H1 (cell line): ENCODE measurements at places on chromosomes 16 and 17. TPM values are rescaled to one million over a fixed set of nuclear protein-coding genes. Genes with fewer than 3 reads are reported as not detected.

DNA sequence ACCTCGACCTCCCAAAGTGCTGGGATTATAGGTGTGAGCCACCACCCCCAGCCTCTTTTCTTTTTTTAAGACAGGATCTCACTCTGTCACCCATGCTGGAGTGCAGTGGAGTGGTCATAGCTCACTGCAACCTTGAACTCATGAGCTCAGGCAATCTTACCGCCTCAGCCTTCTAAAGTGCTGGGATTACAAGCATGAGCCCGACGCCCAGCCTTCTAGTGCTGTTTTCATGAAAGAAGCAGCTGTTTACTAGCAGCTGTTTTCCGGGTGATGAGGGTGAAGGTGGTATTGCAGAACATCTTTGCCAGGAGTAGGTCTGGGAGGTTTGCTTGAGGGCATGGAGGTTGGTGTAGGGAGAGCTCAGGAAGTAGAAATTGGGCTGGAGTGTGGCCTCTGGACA is 2.0 kb downstream of the ADCY7 start:
- no peak for DNase-seq

- no peak for DNase-seq
Measured at GRCh38 chr16:58462089-58462488, 37.9 kb upstream of the NDRG4 start.

DNA sequence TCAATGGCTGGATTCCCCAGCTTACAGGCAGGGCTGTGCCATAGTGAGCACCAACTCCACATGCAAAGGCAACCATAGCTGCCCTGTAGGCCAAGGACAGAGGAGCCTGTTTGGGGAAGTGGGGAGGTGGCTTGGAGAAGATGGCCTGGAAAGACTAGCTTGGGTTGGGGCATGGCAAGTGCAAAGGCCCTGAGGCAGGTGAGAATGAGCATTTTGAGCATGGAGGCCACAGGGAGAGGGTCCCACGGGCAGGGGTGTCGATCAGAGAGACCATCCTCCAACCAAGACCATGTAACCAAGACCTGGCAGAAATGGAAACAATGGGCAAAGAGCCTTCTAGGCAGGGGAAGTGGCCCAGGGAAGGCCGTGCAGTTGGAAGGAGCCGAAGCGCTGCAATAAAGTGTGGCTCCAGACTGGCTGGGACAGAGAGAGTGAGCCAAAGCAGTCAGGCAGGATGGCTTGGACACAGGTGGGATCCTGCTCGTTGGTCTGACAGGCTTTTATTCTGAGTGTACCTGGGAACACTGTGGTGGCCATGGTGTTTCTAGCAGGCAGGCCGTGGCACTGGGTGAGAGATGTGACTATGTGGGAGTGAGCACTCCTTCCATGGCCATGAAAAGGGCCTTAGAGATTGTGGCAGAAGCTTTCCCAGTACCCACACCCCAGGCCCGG is 24.8 kb upstream of the MPRIP start:
- no peak for DNase-seq

The NPIPB8 gene
- total RNA-seq: not detected in 2 replicates

DNA sequence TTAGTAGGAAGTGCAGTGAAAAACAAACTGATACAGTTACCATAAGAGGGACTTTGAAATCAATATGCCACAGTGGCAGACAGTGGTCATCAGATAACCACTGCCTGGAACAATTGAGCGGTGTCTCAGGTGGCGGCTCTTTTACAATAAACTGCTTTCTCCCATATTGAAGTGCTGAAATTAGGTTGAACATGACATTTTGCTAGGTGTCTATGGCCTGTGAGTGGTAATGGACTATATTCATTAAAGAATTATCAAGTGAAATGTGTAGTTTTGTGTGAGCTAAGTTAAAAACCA is 214.7 kb downstream of the RPTOR start:
- DNase-seq: no peak

- no peak for DNase-seq
Measured at GRCh38 chr16:23433261-23433920, 19.6 kb downstream of the COG7 start.

GRCh38 chr16:81384006-81384405 is 60.6 kb upstream of the CMIP start:
- no peak for DNase-seq

The IRX3 gene
- 1.6 and 2.9 TPM in 2 replicates for total RNA-seq

DNA sequence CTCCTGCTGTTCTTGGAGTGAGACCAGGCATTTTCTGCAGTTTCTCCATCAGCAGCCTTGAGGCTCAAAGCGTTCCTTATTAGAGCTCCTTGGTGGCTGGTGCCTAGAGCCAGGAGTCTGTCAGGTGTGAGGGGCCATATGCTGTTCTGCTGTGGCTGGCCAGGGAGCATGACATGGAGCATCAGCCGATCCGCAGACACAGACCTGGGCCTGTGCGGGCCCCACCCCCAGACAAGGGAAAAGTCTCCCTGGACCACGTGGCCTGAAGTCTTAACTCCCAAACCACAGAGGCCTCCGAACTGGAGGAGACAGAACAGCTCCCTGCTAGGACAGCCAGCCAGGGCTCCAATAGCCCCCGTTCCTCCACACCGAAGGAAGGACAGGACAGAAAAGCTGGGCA is 162.7 kb upstream of the CIBAR2 start:
- DNase-seq: no peak

GRCh38 chr17:82173351-82174041 is 39.1 kb downstream of the CCDC57 start:
- DNase-seq: peak; percentile 68

DNA sequence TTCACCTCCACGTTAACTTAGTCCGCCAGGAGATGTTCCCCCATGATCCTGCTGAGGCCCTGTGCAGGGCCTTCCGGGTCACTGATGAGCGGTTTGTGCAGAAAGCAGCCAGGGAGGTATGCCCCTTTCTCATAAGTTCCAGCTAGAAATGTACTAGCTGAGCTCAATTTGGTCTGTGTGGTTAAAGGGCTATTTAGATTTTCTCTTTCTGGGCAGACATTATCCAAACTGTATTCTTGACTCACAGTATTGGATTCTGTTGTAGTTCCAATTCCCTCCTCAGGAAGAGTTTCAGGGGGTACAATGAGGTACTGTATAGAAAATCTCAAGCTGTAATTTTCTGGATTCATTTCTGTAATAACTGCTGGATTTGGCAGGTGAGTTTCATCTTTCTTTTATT is 137.1 kb downstream of the TRIM37 start:
- no peak for DNase-seq

- peak; percentile 63 for DNase-seq
Measured at GRCh38 chr16:70437582-70438557, 1.0 kb downstream of the ST3GAL2 start.

- DNase-seq: peak; percentile 71
Measured at GRCh38 chr16:50244504-50245416, 21.6 kb upstream of the ADCY7 start.

The RNF227 gene
- 0.63 and 0.77 TPM in 2 replicates for total RNA-seq

DNA sequence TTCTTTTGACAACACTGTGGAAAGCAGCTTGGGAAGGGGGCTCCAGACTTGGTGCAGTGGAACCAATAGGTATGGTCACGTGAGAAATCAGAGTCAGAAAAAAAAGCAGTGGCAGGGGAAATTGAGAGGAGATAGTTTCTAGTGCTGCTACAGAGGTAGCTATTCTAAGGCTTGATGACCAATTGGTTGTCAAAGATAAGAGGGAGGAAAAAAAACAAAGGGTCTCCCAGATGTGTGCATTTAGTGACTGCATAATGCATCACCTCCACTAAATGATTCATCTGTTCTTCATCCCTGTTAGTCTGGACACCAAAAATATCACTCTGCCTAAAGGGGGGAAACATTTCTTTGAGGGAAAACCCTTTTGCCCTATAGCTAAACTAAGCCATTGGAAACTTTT is 56.5 kb downstream of the PIGL start:
- no peak for DNase-seq

- DNase-seq: no peak
Measured at GRCh38 chr17:17256316-17256715, 19.3 kb upstream of the FLCN start.

GRCh38 chr17:14827396-14827919 is 437.7 kb downstream of the PMP22 start:
- DNase-seq: no peak

DNA sequence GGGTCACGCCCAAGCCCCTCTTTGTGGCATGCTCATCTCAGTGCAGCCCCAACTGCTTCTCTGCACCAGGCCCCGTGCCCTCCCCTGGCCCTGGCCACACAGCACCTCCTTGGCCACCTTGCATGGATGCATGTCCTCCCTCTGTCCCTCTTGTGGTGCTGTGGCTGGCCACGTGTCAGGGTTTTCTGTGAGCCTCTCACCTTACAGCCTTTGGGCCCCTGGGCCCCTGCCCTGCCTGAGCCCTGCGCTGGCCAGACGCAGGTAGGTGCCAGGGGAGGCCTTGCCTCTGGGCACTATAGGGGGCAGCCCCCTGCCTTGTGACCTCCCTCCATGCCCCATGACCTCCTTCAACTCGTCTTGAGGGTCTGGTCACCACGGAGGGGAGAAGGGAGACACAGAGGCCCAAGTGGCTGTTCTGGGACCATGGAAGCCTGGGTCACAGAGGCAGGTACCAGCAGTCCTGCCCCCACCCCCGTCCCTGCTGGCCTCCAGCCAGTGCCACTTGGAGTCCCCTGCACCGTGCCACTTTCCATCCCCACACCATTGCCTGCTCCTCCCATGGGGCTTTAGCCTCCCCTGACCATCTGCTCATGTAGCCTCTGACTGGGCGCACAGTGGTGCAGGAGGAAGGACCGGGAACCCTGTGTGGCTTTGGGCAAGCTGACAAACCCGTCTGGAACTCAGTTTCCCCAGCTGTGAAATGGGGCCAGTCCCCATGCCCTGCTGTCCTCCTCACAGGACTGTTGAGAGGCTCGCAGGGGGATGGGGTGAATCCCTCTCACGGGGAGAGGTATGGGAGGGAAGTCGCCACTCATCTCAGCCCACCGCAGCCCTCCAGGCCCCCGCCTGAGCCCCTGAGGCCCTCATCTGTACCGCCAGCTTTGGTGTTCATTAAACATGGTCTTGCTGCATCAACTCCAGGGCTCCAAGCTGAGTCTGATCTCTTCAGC is 11.5 kb upstream of the ATP6V0C start:
- DNase-seq: no peak

The CX3CL1 gene
- 1.4 and 1.9 TPM in 2 replicates for total RNA-seq

DNA sequence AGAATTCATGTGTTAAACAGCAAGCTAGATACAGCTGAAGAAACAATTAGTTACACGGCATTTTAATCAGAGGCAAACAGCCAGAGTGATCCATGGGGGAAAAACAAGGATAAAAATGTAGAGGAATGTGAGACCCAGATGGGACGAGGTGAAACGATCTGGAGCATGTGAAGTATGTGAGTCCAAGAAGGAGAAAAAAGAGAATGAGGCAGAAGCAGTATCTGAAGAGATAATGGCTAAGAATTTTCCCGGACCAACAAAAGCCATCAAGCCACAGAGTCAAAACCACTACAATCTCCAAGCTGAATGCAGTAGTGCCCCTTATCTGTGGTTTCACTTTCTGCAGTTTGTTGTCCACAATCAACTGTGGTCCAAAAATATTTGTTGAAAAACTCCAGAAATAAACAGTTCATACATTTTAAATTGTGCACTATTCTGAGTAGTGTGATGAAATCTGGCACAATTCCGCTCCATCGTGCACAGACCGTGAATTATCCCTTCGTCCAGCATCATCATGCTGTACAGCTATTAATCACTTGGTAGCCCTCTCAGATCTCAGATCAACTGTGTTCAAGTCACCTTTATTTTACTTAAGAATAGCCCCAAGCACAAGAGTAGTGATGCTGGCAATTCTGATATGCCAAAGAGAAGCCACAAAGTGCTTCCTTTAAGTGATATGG is 18.8 kb downstream of the MYH10 start:
- DNase-seq: no peak

DNA sequence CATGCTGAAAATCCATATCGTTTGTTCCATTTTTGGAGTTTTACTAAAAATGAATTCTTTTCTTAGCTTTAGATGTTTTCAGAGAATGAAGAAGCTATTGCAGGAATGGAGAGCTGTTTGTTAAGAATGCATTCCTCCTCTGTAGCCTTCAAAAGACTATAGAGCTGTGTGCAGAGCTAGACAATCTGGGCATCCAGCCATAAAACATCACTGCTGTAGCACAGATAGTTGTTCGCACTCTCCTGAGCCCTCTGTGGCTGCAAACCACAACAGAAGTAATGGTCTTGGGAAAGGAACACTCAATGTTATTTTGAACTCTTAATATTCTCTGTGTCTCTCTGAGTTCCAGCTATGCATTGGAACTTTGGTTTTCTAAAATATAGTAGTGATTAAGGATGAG is 4.9 kb downstream of the TNRC6C start:
- DNase-seq: no peak

GRCh38 chr17:58703137-58703915 is 10.9 kb downstream of the RAD51C start:
- no peak for DNase-seq

- no peak for DNase-seq
Measured at GRCh38 chr16:53966821-53967571, 263.0 kb downstream of the FTO start.

DNA sequence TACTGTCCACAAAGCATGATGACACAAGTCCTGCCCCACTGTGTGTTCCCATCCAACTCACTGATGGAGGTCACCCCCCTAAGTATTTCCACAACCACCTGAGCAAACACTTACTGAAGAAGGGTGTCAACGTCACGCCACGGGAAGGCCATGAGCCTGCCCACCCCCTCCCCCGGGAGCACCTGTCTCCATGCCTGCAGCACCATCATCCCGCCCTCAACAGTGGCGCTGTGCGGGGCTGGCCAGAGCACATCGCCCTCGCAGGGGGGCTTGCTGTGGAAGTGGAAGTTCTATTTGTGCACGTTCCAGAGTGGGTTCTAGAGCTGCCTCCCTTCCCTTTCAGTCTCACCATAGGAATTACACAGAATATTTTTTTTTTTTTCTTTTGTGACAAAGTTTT is 4.3 kb upstream of the MBTPS1 start:
- no peak for DNase-seq

DNA sequence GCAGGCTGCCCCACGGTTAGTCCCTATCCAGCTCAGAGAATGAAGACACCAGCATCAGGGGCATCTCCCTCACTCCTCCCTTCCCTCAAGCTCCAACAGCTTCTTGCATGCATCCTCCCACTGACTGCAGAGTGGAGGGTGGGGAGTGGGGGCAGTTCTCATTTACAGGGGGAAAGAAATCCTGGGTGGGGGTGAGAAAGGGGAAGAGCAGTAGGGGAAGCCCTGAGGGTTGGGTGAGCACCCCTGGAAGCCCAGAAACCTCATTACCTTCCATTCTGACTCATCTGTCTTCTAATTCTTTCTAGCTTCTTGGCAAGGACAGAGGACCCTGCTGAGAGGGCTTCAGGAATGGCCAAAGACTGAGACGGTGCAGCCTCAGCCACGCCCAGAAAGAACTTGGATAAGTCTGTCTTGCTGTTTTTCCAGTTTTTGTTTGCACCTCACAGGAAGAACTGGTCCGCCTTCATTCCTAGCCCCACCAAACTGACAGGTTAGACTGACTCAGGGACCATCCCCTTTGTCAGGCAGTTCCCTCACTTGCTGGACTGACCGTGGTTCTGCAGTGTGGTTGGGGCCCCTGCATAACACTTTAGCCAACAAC is 52.5 kb upstream of the WSB1 start:
- DNase-seq: no peak

- no peak for DNase-seq
Measured at GRCh38 chr17:10815319-10815718, 11.4 kb upstream of the TMEM238L start.

GRCh38 chr17:32558326-32558955 is 71.6 kb downstream of the CDK5R1 start:
- no peak for DNase-seq

The KRT34 gene
- total RNA-seq: not detected in 2 replicates

- no peak for DNase-seq
Measured at GRCh38 chr17:16442141-16442540, 26.8 kb downstream of the TRPV2 start.

- no peak for DNase-seq
Measured at GRCh38 chr17:60743799-60744198, 66.1 kb downstream of the BCAS3 start.

The KRTAP2-2 gene
- total RNA-seq: not detected in 2 replicates
